ENCODE measurements at places on chromosomes 2 and 18. TPM values are rescaled to one million over a fixed set of nuclear protein-coding genes. Genes with fewer than 3 reads are reported as not detected.

GRCh38 chr2:202693503-202693902 lies 58.7 kb downstream of the FAM117B start:
- no peak for DNase-seq

DNA sequence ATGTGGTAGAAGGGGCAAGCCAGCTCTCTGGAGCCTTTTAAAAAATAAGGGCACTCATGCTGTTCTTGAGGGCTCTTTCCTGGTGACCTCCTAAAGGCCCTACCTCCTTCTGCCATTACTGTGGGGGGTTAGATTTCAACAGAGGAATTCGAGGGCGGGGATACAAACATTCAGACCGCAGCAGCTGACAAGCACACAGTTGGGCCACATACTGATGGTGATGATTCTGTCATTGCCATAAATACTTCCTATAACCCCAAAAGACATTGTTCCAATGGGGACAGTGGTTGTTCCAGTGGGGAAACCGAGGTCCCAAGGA lies 67.0 kb downstream of the TSHZ1 start:
- no peak for DNase-seq

Gene CPO
- not detected for total RNA-seq

Gene TCF7L1
- not detected for total RNA-seq
